ENCODE measurements at places on chromosomes 1 and 21.

- DNase-seq: no peak
These were observed 7.5 kb upstream of the EVI5 start for GRCh38 chr1:92792340-92792782.

GRCh38 chr1:178958491-178958890, 67.2 kb upstream of the FAM20B start:
- no peak for DNase-seq

- no peak for DNase-seq
These were observed 34.6 kb upstream of the RRP15 start for GRCh38 chr1:218250492-218250891.

- no peak for DNase-seq
These were observed 14.3 kb downstream of the QSOX1 start for GRCh38 chr1:180168786-180169639.

DNA sequence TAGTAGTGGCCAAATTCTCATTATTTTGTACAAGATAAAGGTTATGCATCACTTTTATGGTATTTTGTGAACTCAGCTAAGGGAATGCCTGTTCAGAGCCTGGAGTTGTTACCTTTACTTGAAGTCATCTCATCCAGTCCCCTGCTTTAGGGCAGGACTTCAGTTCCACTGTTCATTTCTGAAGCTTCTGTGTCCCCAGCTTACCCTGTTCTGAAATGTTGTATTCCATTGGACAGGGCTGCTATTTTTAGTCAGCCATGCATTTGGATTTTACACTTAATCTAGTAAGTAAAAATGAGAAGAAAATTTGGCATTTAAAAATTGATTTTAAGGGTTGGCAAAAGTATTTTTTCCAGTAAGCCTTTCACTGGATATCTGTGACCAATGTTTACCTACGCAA, 11.6 kb upstream of the C4BPB start:
- DNase-seq: no peak

DNA sequence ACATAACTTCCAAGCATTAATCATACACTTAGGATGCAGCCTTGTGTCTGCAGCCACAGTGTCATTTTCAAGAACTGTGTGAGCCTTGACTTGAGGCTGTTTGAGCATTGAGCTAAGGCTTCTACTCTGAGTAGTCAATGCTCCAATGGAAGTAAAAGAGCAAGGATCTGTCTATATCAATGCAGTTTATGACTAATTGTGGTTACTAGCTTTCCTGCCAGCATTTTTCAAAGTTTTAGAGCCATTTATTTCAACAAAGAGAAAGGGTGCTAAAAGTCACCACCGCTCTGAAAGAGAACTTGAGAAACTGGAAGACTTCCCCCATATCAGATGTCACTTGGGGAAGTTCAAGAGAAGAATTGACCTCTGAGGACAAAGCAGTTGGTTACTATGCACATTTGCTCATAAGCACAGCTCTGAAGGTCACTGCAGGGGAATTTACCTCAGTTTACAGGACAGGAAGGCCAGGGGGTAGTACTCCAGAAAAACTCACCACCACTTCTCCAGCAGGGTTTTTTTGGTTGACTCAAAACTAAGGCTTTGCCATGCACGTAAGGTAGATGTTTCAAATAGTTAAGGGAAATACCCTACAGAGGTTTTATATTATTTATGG, 24.5 kb upstream of the RGS1 start:
- no peak for DNase-seq

GRCh38 chr1:187921426-187921825, 1092.7 kb downstream of the PLA2G4A start:
- DNase-seq: no peak

DNA sequence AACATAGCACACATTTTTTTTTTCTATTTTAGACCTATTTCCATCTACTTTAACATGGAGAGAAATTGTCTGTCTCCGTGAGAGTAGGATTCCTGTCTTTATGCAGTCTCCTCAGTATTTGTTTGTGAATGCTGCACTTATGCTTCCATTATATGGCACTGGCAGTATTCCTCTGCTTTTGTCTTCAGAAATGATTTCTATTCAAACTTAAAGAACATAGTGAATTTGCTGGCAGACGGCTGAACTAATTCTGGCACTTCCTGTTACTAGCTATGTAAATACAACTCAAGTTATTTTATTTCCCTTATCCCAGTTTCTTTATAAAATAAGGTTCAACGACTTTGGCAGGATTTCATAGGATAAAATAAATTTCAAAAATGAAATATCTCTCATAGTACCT, 45.3 kb downstream of the KCTD3 start:
- DNase-seq: no peak

DNA sequence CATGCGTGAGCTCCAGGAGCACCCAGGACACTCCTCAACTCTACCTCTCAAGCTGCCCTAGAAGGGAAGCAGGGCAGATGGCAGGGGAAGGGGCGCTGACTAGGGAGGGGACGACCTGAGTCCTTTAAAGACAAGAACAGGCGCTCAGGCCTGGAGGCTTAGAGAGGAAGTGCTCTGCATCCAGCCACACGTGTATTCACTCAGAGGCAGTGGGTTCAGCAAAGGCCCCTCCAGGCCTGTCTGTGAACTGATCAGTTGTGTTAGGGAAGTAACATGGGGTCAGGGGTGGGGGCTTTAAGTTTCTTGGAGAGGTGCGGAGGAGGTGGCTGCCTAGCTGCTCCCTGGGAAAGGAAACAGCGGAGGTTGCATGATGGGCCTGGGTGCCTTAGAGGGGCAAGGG, 37.1 kb upstream of the ARF1 start:
- no peak for DNase-seq

Data from AG04450 (cell line).